Tracheal epithelial cell (primary cell): ENCODE measurements at places on chromosomes 3 and 15. TPM values are rescaled to one million over a fixed set of nuclear protein-coding genes. Genes with fewer than 3 reads are reported as not detected.

The MED12L gene
- under 0.01 TPM in 2 replicates for total RNA-seq

The CHP1 gene
- total RNA-seq = 67.7 and 109 TPM in 2 replicates

The KCNMB2 gene
- not detected in 2 replicates for total RNA-seq

The GNAT1 gene
- total RNA-seq = 0.43 TPM in 1 of 2 replicates, not detected in the other

The EFCC1 gene
- total RNA-seq = not detected in 2 replicates

The CCR3 gene
- total RNA-seq = not detected in 2 replicates
